ENCODE measurements at places on chromosomes 3 and 15.
A peak's percentile ranks its signal among the peaks of the same experiment; 100 is the strongest.

DNA sequence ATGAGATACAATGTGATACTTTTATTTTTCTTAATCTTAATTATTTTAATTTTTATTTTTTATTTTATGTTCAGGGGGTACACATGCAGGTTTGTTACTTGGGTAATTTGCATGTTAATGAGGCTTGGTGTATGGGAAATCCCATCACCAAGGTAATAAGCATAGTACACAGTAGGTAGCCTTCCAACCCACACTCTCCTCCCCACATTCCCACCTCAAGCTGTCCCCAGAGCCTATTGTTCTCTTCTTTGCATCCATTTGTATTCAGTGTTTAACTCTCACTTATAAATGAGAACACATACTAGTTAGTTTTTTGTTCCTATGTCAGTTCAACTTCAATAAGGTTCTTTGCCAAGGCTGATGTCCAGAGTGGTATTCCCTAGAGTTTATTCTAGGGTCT, 1375.4 kb downstream of the NSUN3 start:
- DNase-seq: no peak

DNA sequence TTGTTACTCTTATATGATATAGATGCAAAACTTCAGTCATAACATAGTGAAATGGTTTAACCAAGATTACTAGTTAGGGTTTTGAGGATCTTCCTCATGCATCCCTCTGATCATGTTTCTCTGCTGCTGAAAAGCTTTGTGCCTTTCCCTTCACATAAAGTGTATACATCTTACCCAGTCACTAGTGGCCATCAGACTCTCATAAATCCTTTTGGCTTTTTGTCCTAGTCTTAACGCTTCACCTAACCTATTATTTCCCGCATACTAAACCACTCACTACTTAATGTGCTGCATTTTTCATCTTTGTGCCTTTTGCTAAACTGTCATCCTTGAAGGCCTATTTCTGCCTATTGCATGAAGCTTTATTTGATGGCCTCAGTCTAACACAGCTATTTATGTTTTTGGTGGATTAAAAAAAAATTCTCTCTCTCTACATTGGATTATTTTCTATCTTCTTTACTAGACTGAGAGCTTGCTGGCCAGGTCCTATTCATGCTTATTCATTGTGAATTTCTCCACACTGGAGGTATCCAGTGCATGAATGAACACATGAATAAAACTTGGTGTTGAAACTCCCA, 717.6 kb upstream of the GOLIM4 start:
- no peak for DNase-seq

DNA sequence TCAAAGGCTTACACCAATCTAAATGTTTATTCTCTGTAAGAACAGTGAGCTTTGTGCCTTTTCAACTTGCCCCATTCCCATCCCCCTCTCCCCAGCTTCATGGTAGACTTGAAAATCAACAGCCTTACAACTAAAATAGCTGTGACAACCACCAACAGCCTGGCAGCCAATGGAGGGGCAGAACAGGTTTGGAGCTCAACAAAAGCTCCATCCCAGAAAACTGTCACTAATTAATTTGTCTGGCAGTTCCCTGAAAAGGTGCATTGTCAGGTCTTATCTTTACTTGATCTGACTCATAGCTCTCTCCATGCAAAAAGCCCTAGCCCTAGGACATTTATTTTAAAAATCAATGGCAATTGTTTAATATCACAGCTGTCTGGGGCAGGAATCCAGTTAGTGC, 22.6 kb downstream of the MTHFS start:
- no peak for DNase-seq

DNA sequence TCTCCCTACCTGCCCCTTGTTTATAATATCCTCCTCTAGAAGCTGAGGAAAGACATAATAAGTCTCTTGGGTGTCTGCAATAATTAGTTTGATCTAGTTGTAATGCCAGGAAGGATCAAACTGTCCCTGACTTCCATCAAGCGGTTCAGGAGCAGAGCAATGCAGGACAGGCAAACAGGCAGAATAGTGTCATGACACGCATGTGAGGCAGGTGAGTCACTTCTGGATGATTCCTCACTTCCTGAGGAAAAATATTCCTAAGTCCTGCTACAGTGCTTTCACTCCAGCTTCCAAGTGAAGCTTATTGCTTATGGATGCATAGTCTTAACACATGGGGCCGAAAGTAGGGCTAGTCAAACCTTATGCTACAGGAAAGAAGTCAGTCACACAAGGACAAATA, 85.8 kb downstream of the GREM1 start:
- no peak for DNase-seq

DNA sequence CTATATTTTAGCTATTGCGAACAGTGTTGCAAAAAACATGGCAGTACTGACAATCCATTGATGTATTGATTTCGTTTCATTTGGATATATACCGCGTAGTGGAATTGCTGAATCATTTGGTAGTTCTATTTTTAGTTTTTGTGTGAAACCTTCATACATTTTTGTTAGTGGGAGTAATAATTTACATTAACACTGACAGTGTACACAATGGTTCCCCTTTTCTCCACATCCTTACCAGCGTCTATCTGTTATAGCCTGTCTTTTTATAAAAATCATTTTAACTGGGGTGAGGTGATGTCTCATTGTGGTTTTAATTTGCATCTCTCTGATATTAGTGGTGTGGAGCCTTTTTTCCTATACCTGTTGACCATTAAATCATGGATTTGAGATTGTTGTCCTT, 392.4 kb upstream of the ALCAM start:
- no peak for DNase-seq

DNA sequence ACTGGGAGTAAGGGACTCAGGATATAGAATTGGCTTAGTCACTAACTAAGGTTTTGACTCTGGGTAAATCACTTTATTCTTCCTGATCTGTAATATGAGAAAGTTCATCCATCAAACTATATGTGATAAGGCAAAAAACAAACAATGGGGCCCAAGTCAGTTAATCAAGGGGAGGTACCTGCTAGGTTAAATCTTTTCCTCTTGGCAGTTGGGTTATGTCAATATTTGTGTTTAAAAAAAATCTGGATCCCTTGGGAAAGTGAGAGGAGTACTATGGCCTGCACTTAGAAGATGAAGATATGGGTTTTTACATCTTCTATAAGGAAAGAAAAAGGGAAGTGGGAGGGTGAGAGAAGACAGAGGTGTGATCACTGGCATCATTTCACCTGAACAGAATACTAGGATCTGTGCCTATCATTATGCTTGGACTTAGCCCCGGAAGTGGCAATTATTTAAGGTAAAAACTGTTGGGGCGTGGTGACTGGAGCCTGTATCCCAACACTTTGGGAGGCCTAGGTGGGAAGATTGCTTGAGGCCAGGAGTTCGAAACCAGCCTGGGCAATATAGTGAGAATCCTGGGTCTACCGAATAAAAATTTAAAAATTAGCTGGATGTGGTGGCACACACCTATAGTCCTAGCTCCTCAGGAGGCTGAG, 2.8 kb upstream of the SLC28A2 start:
- no peak for DNase-seq

DNA sequence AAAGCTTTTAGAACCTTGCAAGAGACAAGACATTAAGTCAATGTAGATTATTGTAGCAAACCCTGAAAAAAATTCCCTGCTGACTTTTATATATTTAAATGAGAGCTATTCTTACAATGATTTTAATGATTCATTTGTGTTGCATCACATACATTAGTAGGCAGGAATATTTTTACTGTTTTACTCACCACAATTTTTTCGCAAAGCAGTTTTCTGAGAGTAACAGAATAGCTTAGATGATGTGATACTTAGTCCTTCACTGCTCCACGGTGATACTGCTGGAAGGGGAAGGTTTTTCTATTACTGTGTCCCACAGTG, 43.9 kb upstream of the CLRN1 start:
- DNase-seq: no peak

DNA sequence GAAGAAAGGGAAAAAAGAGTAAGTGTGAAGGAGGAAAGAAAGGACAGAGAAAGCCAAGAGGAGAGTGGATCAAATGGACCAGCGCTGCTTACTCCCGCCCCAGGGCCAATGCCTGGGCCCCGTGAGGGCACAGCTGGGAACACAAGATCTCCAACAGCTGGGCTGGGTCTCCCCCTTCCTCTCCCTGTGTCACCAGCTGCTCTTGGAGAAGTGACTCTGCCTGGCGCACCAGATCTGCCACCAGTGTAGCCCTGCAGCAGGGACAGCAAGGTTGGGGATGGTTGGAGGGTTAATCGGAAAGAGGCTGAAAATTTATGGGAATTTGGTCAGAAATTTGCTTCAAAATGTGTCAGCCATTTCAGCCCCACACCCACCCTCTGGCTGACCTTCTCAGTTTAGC, 8.4 kb downstream of the CDAN1 start:
- no peak for DNase-seq

- no peak for DNase-seq
Measured at GRCh38 chr3:64509206-64509605, 178.6 kb downstream of the ADAMTS9 start.

- peak; percentile 26 for DNase-seq
Measured at GRCh38 chr15:35427091-35427490, 118.9 kb downstream of the DPH6 start.

GRCh38 chr3:163438760-163439159, 1639.5 kb downstream of the SI start:
- no peak for DNase-seq

- no peak for DNase-seq
Measured at GRCh38 chr3:152688313-152688712, 146.6 kb upstream of the P2RY1 start.

DNA sequence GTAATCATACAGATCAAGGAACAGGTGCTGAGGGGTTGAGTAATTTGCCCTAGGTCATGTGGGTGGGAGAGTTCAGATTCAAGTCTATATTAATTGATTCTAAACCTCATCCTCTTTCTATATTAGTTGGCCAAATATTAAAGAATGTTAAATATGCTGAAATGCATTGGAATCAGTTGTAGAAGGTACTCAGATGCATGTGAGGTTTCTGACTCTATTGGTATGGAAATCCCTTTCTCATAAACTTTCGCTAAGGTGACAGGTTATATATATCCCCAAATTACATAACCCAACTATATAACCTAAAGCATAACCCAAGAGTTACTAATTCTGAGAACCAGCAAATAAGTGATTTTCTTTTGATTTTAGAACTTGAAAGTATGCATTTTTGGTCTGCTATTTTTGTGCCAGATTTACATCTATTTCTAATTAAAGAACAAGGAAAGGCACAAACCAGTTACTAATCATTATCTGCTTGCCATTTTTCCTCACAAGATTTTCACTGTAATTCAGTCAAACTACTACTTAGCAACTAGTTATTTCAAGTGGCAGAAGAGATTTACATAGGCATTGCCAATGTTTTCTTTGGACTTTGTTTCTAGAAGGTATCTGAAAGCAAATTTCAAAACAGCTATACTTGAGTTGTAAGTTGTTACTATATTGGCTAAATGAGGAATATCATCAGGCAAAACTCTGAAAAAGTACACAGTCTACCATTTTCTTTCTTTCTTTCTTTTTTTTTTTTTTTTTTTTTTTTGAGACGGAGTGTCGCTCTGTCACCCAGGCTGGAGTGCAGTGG, 201.3 kb downstream of the RBMS3 start:
- no peak for DNase-seq

GRCh38 chr3:127354761-127355160, 66.9 kb upstream of the PRR20G start:
- DNase-seq: no peak

DNA sequence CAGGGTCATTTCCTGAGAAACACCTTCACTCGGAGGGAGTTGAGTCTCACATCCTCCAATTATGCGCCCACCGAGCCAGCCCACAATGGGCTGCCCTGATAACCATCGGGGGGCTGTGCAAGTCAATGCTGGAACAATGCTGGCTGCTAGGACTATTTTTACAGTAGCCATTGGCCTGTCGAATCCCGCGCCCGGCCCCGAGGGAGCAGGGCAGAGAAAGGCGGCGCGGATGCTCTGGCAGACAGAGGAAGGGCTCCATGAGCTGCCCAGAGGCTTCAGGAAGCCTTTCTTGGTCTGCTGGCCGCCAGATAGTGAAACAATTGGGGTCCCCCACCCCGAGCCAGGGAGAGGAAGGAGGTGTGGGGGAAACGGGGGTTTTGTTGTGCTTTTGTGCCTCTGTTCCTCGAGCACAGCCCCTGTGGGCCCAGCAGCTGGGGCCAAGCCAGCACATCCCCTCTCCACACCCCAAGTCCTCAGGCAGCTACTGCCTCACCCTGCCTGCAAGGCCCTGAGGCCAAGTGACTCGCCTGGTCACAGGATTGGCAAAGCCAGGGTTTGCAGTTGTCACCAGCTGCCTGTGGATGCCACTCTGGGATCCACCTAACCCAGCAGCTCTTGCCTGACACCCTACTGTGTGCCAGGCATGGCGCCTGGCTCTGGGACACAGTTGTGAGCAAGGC, 39.0 kb downstream of the SLC6A6 start:
- DNase-seq: peak; percentile 45

DNA sequence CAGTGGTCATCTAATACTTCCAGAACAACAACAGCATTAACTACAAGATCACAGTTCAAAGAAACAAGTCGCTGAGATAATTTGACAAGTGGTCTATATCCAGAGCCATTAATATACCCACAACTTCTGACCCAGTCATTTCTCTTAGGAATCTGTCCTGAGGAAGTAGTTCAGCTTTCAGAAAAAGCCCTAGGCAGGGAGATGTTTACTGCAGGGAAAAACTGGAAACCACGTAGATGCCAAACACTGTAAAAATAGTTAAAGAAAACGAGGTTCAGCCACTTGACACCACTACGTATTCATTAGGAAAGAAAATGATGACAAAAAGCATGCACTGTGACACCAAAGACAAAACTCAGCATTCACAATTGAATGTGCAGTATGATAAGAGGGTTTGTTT, 22.3 kb upstream of the CDCP1 start:
- DNase-seq: no peak

GRCh38 chr3:121980450-121980796, 41.6 kb downstream of the ILDR1 start:
- DNase-seq: no peak

DNA sequence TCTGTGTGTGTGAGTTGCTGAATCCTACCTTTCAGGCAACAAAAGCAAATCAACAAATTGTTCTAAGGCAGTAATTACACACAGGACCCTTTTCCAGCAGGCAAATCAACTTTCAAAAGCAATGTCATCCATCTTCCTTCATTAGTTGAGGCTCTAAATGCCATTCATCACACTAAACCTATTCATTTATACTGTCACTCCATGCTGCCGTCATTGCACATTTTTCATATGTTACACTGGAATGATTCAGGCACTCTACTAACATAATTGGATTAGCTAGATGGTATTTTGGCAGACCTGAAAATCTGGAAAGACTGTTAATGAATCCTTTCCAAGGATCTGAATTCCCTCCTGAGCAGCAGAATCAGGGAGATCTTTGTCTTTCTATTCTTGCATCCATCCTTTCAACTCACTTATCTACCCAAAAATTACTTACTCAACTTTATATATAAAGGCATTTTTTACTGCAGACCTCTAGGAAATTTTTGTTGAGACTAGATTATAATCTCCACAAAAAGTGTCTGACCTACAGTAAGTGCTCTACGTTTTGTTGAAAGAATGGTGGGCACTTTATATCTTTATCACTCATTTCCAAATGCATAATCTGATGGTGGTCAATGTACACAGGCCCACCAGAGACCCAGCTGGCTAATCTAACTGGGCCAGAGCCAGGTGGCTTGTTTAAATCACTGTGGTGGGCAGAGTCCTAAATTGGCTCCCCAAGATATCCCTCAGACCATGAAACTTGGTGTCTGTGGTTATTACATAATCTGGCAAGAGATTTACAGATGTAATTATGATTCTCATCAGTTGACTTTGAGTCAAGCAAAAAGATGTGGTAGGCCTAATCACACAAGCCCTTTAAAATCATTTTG, 25.0 kb downstream of the MIX23 start:
- DNase-seq: no peak
